Breast epithelium (tissue), 4 donors: ENCODE measurements at places on chromosomes 16 and 17. TPM values are rescaled to one million over a fixed set of nuclear protein-coding genes. Genes with fewer than 3 reads are reported as not detected.

Gene NOG
- total RNA-seq = 1.6 TPM

DNA sequence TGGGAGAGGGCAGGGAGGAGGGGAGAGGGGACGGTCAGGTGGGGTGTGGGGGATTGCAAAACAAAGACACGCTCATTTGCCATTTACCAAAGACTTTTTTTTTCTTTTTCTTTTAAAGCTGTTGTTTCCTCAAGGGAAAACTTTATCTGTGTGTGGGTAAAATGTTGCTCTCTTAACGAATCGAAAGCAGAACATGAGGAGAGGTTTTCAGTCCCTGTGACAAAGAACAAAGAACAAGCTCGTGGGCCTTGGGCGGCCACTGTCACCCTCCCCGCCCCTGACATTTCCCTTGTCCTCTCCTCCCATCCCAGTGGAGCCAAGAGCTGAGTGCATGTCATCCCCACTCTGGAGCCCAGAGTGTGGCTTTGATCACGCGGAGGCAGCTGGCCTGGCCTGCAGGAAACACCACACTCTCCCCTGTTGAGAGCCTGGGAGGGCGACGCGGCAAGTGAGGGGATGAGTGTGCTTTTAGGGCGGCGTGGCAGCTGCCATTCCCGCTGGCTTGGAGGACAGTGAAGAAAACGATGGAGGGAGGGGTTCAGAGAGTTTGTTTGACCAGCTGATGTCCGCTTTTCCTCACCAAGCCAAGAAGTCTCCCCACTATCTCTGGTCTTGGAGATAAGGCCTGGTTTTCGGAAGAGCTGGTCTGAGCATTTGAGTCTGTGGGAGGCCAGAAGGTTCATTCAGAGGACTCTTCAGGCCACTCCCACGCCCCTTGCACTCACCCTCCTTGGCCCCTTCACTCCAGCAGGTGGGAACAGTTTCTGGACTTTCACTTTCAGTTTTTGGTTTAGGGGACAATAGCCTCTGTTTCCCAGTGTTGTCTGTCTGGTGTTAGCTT is 11.4 kb downstream of the CCR7 start:
- DNase-seq = no peak

Gene OR4D1
- total RNA-seq = not detected

GRCh38 chr16:878072-878784 is 77.7 kb upstream of the GNG13 start:
- no peak for DNase-seq

GRCh38 chr16:65546353-65546791 is 424.5 kb upstream of the CDH11 start:
- no peak for DNase-seq
